ENCODE measurements at places on chromosomes 3 and 15. TPM values are rescaled to one million over a fixed set of nuclear protein-coding genes. Genes with fewer than 3 reads are reported as not detected.
A peak's percentile ranks its signal among the peaks of the same experiment; 100 is the strongest.

GRCh38 chr3:15903759-15904720, 106.3 kb upstream of the ANKRD28 start:
- no peaks in the 10 kb centered on the region for H3K36me3 ChIP-seq
- no peaks in the 10 kb centered on the region for H3K4me1 ChIP-seq
- H3K27ac ChIP-seq, result no peak overlapping the region
- H3K27me3 ChIP-seq, result no peaks in the 10 kb centered on the region

DNA sequence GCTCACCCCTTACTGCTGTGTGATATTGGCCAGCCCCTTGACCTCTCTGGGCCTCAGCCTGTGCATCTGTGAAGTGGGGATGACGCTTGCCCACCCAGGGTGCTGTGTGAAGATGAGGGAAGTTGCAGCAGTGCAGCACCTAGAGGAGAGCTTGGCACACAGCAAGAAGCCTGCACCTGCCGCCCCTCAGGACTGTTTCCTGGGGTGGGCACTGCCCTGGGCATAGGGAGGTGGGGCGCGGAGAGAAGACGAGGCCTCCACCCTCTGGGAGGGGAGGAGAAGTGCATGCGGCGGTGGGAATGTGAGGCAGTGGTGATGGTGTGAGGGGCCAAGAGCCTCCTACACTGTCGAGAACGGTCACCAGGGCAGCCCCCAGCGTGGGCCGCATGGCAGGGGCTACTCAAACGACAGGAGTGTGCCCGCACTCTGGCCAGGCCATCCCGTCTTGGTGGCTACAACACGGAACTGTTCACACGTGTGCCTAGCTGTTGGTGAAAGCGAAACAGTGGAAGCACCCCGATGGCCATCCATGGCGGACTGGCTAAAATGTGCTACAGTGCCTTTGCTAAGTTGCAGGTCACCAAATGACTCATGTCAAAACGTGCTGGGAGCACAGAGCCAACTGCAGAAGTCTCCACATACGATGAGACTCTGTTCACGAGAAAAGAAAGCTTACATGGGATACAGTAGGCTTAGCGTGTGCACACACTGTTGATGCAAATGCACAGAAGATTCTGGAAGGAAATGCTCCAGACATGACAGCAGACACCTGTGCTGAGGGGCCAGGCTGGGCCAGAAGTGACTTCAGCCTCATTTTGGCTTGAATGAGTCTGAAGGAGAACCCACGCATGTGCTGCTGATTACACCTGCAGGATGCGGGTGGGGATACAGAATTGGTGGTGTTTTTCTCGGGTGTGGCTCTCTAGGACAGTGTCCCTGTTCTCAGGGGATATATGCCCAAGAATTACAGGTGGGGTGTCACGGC, 40.4 kb upstream of the IQSEC1 start:
- peak; percentile 29 for DNase-seq
- H3K27me3 ChIP-seq, result no peaks in the 10 kb centered on the region
- no peaks in the 10 kb centered on the region for H3K36me3 ChIP-seq

DNA sequence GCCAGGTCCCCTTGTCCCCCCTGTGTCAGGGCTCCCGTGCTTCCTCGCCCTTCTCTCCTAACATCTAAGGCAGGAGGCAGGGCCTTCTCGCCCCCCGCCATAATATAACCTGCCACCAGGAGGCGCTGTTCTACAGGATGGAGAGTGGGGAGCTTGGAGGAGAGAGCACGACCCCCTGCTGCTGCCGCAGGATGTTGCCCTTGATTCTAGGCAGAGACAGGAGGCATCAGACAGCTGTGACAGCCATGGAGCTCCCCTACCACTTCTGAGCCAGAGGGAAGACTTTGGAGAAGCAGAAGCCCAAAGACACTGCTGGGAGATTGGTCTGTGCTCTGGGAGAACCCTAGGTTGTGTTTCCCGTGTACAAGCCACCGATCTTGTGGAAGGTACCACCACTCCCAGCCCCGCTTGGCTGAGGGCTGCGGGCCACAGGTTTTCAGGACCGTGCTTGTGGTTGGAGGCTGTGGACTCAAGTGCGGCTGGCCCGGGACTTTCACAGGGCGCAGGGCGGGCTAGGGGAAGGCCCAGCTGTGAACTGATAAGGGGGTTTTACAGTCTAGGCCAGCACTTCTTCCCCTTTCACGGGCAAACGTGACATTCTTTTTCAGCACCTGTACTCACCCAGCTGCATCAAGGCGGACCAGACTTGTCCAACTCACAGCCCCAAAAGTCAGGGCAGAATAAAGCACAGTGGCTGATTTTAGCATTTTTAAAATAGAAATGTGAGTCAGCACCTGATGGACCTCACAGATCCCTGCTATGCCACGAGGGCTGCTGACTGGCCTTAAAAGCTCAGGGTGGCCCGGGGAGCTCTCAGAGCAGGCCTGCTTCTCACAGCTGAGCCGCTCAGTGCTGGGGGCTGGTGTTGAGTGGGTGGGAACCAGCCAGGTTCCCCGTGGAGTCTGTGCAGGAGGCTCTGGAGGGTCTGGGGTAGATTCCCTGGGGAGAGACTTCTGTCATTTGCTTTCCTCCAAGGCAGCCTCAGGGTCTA, 2.6 kb upstream of the TIGIT start:
- peak overlapping the region; percentile 72 for H3K27ac ChIP-seq
- H3K4me1 ChIP-seq, result no peaks in the 10 kb centered on the region
- no peaks in the 10 kb centered on the region for H3K36me3 ChIP-seq
- peak; percentile 93 for DNase-seq
- H3K27me3 ChIP-seq, result no peaks in the 10 kb centered on the region

DNA sequence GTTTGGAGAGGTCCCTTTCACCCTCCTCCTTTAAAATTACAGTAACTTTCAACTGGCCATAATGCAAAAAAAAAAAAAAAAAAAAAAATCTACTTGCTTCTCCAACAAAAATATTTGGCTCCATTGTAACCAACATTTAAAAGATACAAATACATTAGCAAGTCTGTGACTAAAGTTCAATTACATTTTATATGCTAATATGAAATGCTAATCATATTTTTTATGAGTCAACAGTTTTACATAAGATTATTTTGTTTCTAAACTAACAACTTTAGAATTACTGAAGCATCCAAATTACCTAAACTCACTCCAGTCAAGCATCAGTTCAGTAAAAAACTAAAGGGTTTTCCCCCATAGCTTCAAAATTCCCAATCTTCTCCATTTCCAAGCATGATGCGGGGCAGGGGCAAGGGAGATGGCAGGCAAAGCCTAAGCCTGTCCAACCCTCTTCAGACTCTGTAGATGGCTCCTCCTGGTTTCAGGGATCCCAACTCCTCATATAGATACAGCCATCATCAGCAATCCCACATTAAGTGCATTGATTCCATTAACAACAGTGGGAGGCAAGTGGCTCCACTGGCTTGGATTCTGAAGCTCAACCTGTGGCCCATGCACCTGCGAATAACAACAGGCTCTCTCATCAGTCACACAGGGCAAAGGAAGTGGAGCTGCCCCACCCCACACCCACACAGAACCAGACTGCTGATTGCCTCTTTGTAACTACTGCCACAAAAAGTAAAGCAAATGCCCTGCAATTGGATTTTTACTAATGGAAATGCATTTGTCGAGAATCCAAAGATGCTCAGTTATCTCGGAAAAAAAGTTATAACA, 15.0 kb downstream of the SFMBT1 start:
- no peak for DNase-seq
- H3K36me3 ChIP-seq, result no peaks in the 10 kb centered on the region
- no peaks in the 10 kb centered on the region for H3K4me1 ChIP-seq
- H3K27me3 ChIP-seq, result no peaks in the 10 kb centered on the region
- H3K4me3 ChIP-seq, result no peak overlapping the region
- H3K27ac ChIP-seq, result no peak overlapping the region

GRCh38 chr3:152511904-152512303, 243.2 kb downstream of the MBNL1 start:
- H3K27me3 ChIP-seq, result no peaks in the 10 kb centered on the region
- H3K4me1 ChIP-seq, result no peaks in the 10 kb centered on the region
- no peak for DNase-seq
- H3K4me3 ChIP-seq, result no peak overlapping the region
- H3K36me3 ChIP-seq, result no peaks in the 10 kb centered on the region
- no peak overlapping the region for H3K27ac ChIP-seq

GRCh38 chr15:80405970-80406369, 1.8 kb downstream of the ARNT2 start:
- no peak for DNase-seq
- H3K27me3 ChIP-seq, result no peaks in the 10 kb centered on the region
- H3K4me1 ChIP-seq, result no peaks in the 10 kb centered on the region
- no peak overlapping the region for H3K27ac ChIP-seq

GRCh38 chr3:90069748-90070147, 962.3 kb downstream of the EPHA3 start:
- no peaks in the 10 kb centered on the region for H3K4me1 ChIP-seq
- DNase-seq, result no peak
- no peaks in the 10 kb centered on the region for H3K36me3 ChIP-seq
- no peak overlapping the region for H3K27ac ChIP-seq

DNA sequence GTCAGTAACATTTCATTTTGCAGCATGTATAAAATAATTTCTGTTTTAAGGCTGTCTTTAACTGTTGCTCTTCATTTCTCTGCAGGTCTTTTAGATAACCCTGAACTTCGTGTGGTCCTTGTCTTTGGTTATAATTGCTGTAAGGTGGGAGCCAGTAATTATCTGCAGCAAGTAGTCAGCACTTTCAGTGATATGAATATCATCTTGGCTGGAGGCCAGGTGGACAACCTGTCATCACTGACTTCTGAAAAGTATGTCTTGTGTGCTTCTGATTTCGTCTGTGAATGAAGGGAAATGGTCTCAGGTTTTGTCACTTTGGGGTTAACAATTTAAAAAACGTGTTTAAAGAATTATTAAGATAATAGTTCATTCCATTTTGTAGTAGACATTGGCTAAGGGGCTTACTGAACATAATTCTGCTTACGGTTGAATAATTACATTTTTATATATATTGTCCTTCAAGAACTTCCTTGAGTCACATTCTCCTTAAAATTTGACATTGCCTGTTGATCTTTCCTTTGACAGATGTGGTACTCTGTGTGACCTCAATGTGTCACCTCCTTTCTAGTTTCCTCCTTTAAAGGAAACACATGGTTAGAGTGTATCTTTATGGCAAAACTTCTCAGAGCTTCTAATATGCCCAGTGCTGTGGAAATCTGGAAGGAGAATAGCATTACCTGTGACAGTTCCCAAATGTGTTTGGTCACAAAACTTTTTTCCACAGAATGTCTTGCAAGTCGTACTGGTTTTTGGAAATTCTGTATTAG, 26.3 kb downstream of the FBXO22 start:
- peaks cover 39% of the 10 kb centered on the region for H3K36me3 ChIP-seq
- no peaks in the 10 kb centered on the region for H3K4me1 ChIP-seq
- no peak overlapping the region for H3K4me3 ChIP-seq
- no peaks in the 10 kb centered on the region for H3K27me3 ChIP-seq
- DNase-seq, result no peak

- H3K4me3 ChIP-seq, result no peak overlapping the region
- H3K27me3 ChIP-seq, result no peaks in the 10 kb centered on the region
- peaks cover 43% of the 10 kb centered on the region for H3K4me1 ChIP-seq
- H3K36me3 ChIP-seq, result no peaks in the 10 kb centered on the region
- H3K27ac ChIP-seq, result no peak overlapping the region
These were observed 13.6 kb downstream of the PRKCD start for GRCh38 chr3:53174346-53175250.

GRCh38 chr3:9080163-9080562, 116.9 kb upstream of the RAD18 start:
- H3K4me1 ChIP-seq, result no peaks in the 10 kb centered on the region
- no peaks in the 10 kb centered on the region for H3K27me3 ChIP-seq
- no peak overlapping the region for H3K27ac ChIP-seq
- DNase-seq, result no peak
- H3K4me3 ChIP-seq, result no peak overlapping the region
- no peaks in the 10 kb centered on the region for H3K36me3 ChIP-seq

GRCh38 chr3:186251948-186252619, 110.0 kb downstream of the DGKG start:
- no peaks in the 10 kb centered on the region for H3K27me3 ChIP-seq
- H3K27ac ChIP-seq, result no peak overlapping the region
- no peak overlapping the region for H3K4me3 ChIP-seq
- H3K36me3 ChIP-seq, result no peaks in the 10 kb centered on the region

- H3K4me1 ChIP-seq, result no peaks in the 10 kb centered on the region
- no peaks in the 10 kb centered on the region for H3K36me3 ChIP-seq
- no peaks in the 10 kb centered on the region for H3K27me3 ChIP-seq
- H3K27ac ChIP-seq, result no peak overlapping the region
- no peak for DNase-seq
These were observed 60.9 kb upstream of the ZNF280D start for GRCh38 chr15:56794165-56794552.

GRCh38 chr3:101680466-101680865, 3.5 kb upstream of the ZBTB11 start:
- H3K36me3 ChIP-seq, result no peaks in the 10 kb centered on the region
- no peak for DNase-seq
- H3K4me1 ChIP-seq, result peaks cover 28% of the 10 kb centered on the region
- no peak overlapping the region for H3K4me3 ChIP-seq
- H3K27ac ChIP-seq, result no peak overlapping the region

GRCh38 chr15:85539491-85539890, 159.1 kb downstream of the AKAP13 start:
- no peak overlapping the region for H3K27ac ChIP-seq
- peaks cover 29% of the 10 kb centered on the region for H3K4me1 ChIP-seq
- DNase-seq, result no peak
- no peak overlapping the region for H3K4me3 ChIP-seq
- no peaks in the 10 kb centered on the region for H3K36me3 ChIP-seq

DNA sequence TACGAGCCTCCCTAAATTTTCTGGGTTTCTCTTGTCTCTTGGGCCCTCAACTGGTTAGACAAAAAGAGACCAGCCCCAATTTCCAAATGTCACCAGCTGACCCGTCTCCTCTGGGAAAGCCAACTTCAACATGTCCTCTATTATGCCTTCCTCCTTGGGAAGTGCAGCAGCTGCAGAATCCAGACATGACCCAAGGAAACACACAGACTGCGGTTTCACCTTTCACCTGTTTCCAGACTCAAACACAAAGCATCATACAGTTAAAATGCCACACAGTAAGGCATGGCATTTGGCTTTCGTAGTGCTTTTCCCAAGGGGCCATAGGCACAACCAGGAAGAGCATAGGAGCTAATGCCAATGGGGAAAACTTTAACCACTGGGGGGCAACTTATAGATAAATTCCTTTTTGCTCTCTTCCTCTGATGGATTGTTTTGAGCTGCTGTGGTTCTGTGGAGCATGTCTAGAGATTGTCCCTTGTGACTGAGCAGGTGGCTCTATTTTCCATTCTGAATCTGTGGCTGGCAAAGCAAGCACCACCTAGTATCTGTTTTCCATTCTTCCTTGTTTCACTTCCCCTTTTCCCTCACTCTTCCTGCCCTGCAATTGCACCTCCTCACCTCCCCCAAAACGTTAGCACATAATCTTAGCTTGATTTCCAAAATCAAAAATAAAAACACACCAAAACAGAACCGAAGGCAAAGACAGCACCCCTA, 49.3 kb downstream of the HHLA2 start:
- no peak overlapping the region for H3K4me3 ChIP-seq
- no peaks in the 10 kb centered on the region for H3K36me3 ChIP-seq
- H3K4me1 ChIP-seq, result no peaks in the 10 kb centered on the region
- H3K27me3 ChIP-seq, result no peaks in the 10 kb centered on the region
- no peak for DNase-seq

The CPN2 gene
- total RNA-seq, result not detected

The DTX3L gene
- 31.2 TPM for total RNA-seq

The MINDY2 gene
- total RNA-seq, result 11.7 TPM

The ANKUB1 gene
- total RNA-seq, result not detected

The TM4SF1 gene
- total RNA-seq, result 24.7 TPM

The ITGB5 gene
- 143 TPM for total RNA-seq

The PLS1 gene
- total RNA-seq, result 48.7 TPM

The OR5K2 gene
- not detected for total RNA-seq

The SLC6A6 gene
- 190 TPM for total RNA-seq

The NR1I2 gene
- total RNA-seq, result 56.9 TPM
